ENCODE measurements at places on chromosomes 3 and 15.

- DNase-seq: peak; percentile 83
Measured at GRCh38 chr3:99562990-99563607, 75.3 kb upstream of the COL8A1 start.

DNA sequence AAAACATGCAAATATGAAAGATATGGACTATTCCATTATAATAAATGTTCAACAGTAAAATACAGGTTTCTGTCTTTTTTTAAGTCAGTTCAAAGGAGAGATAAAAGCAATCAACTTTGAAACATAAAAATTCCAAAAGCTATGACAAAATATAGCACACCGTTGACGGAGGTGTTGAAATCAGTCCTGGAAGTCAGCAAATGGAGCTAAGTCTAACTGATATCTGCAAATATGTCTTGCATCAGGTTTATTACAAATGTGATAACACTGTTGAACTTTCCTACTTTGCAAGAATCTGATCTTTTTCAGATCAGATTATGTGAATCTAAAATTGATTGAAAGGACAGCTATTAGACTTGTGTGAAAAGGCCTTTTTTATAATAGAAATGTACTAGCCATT is 300.7 kb downstream of the SHOX2 start:
- DNase-seq: no peak

DNA sequence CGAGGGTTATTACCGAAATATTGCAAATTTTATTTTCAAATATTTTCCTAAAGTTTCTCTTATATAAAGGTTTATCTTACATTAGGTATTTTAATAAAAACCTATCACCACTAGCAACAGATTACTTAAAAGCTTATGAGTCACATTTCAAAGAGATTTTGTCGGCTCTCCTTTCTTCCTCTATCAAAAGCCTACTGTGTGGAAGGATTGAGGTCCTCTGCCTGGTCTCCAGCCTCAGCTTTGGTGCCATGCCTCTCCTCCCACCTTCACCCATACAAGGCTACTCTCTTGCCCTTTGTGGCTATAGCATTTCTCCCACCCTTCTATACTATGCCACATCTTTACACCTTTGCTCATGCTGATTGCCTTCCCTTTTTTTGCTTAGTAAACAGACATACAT is 199.3 kb downstream of the TNIK start:
- DNase-seq: no peak

- DNase-seq: peak; percentile 37
Measured at GRCh38 chr3:65713016-65713415, 325.7 kb downstream of the MAGI1 start.

GRCh38 chr3:46517784-46518181 is 20.0 kb downstream of the RTP3 start:
- no peak for DNase-seq

GRCh38 chr15:41842229-41842628 is 3.6 kb downstream of the PLA2G4B start:
- no peak for DNase-seq

DNA sequence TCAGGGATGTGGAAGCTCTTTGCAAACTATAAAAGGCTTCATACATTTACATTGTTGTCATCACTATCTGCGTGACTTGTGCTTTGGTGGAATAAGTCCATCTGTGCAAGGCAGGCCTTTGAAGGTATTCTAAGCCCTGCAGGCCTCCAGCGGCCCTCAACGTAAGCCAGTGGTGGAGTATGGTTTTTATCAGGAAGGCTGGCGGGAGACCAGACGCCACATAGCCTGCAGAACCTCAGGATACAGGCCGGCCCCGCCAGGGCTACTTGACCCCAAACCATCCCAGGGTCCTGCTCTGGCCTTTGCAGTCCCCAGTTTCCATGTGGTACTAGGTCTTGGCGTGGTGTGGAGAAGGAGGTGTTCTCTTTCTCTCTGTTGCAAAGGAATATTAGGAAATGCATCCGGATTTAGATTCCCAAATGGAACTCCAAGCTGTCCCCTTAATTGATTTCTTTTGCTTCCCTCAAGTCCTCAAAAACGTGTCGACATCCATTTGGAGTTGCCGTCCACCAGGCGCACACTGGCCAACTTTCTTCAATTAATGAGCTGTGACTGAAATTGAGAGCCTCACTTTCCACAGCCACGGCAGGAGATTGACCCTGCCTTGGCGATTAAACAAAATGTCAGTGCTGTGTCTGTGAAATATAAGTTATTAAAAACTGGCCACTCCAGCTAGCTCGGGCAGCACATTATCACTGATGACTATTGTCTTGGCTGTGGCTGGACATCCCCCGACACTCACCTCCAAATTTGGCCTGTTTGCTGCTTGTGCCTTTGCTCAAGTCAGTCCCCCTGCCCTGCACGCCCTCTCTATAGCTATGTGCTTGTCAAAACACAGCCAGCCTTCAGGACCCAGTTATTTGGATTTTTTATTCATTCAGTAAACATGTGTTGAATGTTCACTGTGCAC is 239.8 kb upstream of the TLE3 start:
- DNase-seq: no peak

GRCh38 chr15:92059036-92059970 is 205.8 kb downstream of the SLCO3A1 start:
- DNase-seq: no peak

DNA sequence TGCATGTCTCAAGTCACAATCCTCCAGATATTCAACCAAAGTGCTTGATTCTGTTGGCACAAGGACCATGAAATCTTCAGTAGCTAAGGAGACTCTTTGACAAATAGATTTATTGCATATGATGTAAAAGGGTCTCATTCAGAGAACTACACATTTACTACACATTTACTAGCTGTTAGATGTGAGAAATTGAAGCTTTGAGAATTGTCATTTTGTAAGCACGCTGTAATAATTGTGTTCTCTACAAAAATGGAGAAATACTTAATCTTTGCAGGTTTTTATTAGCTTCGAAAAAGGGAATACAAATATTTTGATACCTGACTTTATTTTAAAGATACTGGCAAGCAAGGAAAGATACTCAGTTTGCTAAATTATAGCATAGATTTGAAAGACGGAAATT is 70.2 kb upstream of the CHD2 start:
- DNase-seq: no peak

- no peak for DNase-seq
Measured at GRCh38 chr3:14377838-14378169, 24.6 kb upstream of the SLC6A6 start.

DNA sequence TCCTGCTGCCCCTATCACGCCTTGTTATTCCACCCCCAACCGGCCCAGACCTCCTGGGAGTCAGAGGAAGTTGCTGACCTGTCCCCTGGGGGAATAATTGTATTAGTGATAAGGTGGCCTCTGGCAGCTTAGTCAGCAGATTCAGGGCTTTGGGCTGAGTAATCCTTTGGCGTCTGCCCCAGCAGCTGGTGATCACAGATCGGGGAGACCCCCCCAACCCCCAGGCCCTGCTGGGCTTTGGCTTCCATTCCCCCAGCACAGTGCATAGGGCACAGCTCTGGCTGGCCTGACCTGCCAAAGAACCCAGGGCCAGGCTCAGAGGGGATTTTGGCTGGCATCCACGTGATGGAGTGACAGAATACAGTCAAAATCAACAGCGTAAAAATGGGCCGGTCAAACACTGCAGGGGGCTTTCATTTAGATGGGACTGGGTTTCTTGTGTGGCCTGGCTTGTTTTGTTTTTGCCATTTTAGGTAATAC is 3.9 kb upstream of the NR2E3 start:
- peak; percentile 82 for DNase-seq

DNA sequence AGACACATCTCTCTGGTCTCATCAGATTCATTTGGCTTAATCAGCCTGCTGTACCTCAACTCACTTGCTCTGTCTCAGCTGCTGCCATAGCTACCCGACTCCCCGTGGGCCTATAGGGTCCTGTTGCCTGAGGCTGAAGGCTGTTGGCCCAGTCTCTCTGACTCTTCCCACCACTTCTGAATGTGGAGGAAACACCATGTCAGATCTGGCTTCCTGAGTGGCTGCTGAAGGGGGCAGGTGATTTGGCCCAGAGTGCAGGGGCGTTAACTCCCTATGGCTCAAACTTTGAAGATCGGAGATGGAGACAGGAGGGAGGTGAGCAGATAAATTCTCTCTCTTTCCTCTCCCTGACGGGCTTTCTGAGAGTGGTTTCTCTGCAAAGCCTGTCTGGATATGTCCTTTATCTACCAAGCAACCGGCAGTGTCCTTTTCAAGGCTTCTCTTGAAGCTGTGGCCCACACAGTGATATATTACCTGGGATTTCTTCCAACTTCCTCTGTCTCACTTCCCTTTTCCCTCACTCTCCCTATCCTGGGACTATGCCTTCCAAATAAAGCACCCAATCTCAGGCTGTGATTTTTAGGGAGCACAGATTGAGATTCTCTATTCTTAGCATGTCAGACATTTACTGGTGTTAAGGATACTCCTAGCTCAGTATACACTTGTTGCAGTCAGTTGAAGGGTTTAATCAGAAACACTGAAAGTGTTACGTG is 334.9 kb upstream of the TBC1D5 start:
- no peak for DNase-seq

DNA sequence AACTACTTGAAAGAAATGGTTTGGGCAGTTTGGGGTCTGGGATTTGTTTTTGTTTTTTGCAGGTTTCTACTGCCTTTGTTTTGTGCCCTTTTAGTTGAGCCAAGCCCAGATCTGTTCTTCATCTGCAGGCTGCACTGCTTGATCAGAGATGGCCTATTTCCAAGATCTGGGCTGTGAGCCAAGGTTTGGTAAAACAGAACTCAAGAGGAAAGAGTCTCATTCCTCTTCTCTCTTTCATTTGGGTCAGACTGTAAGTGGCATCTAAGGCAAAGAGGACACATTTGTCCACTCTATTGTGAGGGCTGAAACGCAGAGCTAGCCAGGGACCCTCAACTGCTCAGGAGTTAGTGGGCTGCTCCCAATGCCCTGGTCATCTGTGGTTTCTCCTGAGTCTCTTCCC is 104.4 kb upstream of the UBE3A start:
- DNase-seq: no peak

DNA sequence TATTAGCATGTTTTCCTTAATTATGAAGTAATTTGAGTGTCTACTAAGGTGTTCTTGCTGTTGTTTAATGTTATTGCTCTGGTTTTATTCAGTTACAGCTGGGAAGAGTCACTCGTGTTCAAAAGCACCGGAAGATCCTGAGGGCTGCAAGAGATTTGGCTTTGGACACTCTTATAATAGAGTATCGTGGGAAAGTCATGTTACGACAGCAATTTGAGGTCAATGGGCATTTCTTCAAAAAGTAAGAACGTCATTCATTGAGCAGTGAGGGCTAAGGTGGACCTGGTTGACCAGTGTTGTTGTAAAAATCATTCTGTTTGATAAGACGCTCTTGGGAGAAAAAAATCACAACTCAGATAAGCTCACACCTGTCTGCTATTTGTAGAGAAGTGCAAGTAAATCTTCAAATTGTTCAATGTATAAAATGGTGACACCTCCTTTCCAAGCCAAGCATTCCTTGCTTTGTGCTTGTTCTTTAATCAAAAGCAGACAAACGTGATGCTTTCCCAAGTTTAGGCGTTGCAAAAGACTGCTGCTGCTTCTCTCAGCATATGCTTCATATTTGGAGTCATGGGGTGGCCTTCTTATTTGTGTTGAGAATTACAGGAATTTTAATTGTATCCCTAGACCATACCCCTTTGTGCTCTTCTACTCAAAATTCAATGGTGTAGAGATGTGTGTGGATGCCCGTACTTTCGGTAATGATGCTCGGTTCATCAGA is 44.2 kb downstream of the SETD5 start:
- DNase-seq: no peak

DNA sequence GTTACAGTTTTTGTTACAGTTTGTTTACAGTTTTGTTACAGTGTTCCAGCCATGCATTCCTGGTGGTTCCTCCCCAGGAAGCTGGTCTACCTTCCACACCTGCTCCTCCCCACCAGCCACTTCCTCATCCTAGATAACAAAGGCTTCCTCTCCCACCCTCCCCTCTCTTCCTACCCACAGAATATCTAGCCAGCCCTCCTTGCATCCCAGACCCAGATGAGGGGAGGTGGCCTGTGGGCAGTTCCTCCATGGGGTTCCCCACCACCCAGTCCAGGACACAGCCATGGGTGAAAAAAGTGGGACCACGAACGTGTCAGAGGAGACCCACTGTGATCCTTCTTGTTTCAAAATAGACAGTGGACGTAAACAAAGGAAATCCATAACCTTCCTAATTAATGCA is 122.8 kb upstream of the ABHD17C start:
- no peak for DNase-seq

DNA sequence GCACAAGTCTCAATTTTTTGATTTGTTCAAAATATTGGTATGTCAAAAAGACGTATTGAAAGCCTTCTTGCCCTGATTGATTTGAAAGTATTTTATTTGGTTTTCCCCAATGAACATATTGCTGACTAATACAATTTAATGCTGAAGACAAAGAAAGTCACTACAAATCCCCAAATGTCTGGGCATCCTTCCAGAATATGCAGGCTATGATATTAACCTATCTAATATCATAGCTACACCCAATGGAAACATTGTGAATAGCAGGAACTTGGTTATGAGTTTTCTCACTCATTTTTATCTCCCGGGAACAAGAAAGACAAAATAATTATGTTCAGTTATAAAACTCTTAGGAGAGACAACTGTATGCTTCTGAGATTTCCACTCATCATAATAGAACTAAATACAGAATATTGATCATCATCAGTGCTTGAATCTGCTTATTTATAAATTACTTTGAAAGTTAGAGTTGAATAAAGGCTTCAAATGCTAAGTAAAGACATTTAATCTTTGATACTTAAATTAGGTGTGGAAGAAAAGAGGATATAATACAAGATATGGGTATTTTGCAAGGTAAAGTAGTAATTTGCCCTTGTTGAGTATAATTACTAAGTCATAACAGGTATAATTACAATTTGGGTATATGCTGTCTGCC is 483.9 kb downstream of the RBMS3 start:
- peak; percentile 67 for DNase-seq

GRCh38 chr3:129888771-129889170 is 4.7 kb downstream of the TMCC1 start:
- peak; percentile 93 for DNase-seq

GRCh38 chr3:141105828-141106628 is 54.9 kb downstream of the SPSB4 start:
- peak; percentile 38 for DNase-seq

- DNase-seq: no peak
Measured at GRCh38 chr15:93866948-93867347, 364.4 kb upstream of the MCTP2 start.

- DNase-seq: no peak
Measured at GRCh38 chr3:129543156-129543790, at the start of gene H1-8. H1-8 (plus strand) TSS chr3:129543175; CDS start chr3:129543219, 44 bp downstream.

DNA sequence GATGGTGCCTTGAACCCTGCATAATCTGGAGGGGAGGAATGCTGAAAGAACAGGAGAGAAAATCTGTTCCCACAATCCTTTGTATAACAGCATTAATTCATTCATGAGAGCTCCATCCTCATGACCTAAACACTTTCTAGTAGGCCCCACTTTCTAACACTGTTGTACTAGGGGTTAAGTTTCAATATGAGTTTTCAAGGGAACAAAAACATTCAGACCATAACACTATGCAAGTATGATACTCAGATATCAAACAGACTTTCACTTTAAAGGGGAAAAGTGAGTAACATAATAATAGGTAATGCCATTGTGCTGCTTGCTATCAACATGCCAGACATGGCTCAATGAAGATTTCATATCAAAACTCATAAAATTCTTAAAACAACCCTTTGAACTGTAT is 32.4 kb upstream of the PLSCR2 start:
- DNase-seq: no peak

GRCh38 chr15:34791701-34792100 is 3.6 kb downstream of the ACTC1 start:
- no peak for DNase-seq

GRCh38 chr15:25397100-25397499 is 41.7 kb downstream of the UBE3A start:
- no peak for DNase-seq
